Activated T-helper 2 cell treated with anti-CD3 and anti-CD28 coated beads, Interferon-gamma antibody, Interleukin-2, Interleukin-4, amounts not matched to agents 10 μg/mL and 5 μg/mL and 100 μg/mL, durations not matched to agents 14 hours and 24 hours and 36 hours (primary cell): ENCODE measurements at places on chromosomes 5 and 9. TPM values are rescaled to one million over a fixed set of nuclear protein-coding genes. Genes with fewer than 3 reads are reported as not detected.

GRCh38 chr9:3508078-3508431 lies 17.7 kb downstream of the RFX3 start:
- H3K4me3 ChIP-seq, result peak overlapping the region; percentile 41
- H3K36me3 ChIP-seq, result peaks cover 10% of the 10 kb centered on the region
- no peak for DNase-seq
- H3K27ac ChIP-seq, result no peak overlapping the region
- H3K4me1 ChIP-seq, result peaks cover 28% of the 10 kb centered on the region

GRCh38 chr9:33524306-33524947 lies 376 bp downstream of the ANKRD18B start:
- peak overlapping the region; percentile 71 for H3K27ac ChIP-seq
- H3K4me3 ChIP-seq, result peak overlapping the region; percentile 82
- no peaks in the 10 kb centered on the region for H3K4me1 ChIP-seq

DNA sequence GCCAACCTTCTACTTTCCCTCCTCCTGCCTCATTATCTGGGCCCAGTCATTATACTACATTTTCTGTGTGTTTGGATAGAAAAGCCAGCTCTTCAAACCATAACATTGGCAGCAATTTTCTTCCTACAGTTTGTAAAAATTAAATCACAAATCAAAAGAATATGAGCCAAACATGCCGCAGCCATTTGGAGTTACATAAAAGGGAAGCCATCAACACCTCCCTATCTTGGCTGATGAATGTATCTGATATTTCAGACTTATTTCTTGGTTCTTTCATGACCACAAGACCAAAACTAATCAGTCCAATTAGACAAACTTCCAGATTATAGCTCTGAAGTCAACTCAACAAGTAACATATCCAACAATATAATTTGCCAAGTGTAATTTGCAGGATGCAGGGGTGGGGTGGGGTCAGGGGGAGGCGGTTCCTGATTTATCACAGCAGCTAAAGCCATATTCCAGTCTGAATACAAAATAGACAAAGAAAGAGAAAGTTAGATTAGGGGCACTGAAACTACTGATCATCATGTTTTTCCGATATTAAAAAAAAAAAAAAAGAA lies 89.4 kb upstream of the CNTLN start:
- H3K27me3 ChIP-seq, result no peaks in the 10 kb centered on the region
- no peaks in the 10 kb centered on the region for H3K36me3 ChIP-seq
- no peak for DNase-seq
- H3K4me3 ChIP-seq, result no peak overlapping the region

Gene SPATA6L
- total RNA-seq, result 0.21 and 0.68 TPM in 2 replicates

Gene GMCL2
- total RNA-seq, result not detected in 2 replicates

Gene PCDHGB1
- 0.16 and 0.48 TPM in 2 replicates for total RNA-seq

Gene HSPA9
- 333 and 340 TPM in 2 replicates for total RNA-seq
